Activated T-helper 9 cell treated with anti-CD3 and anti-CD28 coated beads, Interleukin-2, amount 50 U/mL, for 16 hours (primary cell): ENCODE measurements at places on chromosomes 1 and 21.

DNA sequence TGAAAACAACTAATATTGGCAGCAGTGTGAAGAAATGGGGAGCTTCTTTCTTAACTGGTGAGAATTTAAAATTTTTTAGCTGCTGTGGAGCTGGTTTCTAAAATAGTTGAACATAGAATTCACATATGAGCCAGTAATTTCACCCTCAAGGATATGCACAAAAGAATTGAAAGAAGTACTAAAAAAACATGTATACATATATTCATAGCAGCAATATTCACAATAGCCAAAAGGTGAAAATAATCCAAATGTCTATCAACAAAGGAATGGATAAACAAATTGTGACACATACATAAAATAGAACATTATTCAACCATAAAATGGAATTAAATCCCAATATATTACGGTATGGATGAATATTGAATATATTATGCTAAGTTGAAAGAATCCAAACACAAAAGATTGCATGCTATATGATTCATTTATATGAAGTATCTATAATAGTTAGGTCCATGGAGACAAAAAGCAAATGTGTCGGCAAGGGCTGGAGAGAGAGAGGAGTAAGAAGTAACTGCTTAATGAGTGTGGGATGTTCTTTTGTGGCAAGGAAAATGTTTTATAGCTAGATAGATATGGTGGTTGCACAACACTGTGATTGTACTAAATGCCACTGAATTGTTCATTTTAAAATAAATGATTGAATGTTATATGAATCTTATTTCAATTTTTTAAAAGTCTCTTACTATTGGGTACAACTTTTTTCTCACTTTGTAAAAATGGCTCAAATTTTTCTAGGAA lies 14.8 kb upstream of the COL11A1 start:
- DNase-seq = no peak

- no peak for DNase-seq
These were observed 191.2 kb upstream of the GREM2 start for GRCh38 chr1:240803151-240803550.

GRCh38 chr1:186680245-186681061 lies at the start of gene PTGS2:
PTGS2 (minus strand) TSS chr1:186680423; CDS start chr1:186680290, 133 bp downstream.
- DNase-seq = no peak

DNA sequence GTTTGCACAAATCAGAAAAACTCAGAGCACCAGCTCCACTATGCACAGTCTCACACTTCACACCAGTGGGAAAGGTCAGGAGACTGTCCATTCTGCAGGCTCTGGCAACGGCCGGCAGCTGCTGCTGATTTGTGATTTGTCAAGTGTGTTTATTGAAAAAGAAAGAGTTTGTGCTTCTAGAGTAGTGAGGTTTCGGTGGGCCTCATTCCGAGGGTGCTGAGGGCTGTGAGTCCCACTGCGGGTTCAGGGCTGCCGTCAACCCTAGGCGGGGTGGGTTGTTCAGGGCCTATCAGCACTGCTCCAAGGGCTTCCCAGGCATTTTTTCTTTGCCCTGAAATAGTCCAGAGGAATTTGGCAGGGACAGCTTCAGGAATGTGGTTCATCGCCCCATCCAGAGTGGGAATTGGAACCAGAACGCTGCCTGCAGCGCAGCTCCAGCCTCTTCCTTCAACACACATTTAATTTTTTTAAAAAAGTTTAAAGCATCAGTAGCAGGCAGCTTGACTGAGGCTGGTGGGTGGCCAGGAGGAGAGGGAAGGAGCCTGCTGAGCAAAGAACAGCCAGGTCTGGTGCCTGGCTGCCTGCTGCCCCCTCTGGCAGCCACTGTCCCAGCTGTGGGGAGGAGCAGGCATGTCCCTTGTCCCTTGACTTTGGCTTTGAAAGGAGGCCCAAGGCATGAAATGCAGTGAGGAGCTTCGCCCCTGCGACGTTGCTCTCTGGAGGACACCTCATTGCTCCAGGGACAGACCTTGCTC lies 19.7 kb downstream of the STUM start:
- no peak for DNase-seq

- DNase-seq = no peak
These were observed 2.8 kb upstream of the EFNA4 start for GRCh38 chr1:155060736-155061135.
